ENCODE measurements at places on chromosomes 7 and 10. TPM values are rescaled to one million over a fixed set of nuclear protein-coding genes. Genes with fewer than 3 reads are reported as not detected.

DNA sequence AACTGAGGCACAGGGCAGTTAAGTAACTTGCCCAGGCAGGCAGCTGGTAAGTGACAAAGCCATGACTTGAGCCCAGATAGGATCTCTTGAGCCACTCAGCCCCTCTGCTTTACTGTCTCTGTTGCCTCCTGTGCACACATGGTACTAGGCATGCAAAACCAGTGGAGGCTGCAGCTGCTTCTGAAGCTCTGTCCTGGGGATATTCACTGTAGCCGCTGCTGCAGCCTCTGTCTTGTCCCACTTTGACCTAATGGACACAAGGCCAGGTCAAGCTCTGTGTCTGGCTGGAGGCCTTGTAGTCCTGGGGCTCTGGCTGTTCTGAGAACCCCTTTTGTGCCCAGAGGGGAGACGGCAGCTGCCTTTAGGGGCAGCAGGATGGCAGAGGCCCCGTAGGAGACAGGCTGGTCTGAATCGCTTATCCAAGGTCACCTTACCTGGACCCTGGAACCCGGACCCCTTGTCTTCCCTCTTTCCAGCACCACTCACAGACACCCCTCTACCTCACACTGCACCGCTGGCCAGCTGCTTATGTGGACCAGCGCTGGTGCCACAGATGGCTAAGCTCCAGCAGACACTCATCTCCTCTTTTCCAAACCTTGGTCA, 57.6 kb downstream of the TSPAN15 start:
- DNase-seq, result no peak

Gene DYDC2
- polyA plus RNA-seq, result not detected

- peak; percentile 91 for DNase-seq
Measured at GRCh38 chr10:63114031-63114814, 18.9 kb upstream of the NRBF2 start.

Gene AS3MT
- 11.3 TPM for polyA plus RNA-seq

DNA sequence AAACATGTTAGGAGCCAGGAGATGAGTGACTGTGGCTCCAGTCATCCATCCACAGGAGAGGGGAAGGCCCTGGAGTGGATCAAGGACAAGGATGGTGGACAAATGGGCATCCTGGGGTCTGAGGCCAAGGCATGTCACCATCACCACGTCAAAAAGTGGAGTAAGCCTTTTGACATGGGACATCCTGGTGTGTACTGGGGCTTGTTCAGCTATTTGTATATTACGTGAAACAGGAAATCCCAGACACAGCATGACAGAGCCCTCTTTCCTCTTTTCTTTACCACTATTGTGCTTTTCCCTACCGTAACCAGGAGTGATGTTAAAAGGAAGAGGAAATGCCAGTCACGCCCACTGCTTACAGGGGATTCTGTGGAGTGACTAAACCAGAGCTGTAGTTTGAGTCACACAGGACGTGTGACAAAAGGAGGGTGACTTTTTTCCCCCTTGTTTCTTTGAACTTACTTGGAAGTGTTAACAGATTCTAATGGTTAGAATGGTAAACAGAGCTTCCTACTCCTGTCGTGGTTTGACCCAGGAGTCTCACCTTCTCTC, 15.4 kb downstream of the ACSL5 start:
- no peak for DNase-seq

DNA sequence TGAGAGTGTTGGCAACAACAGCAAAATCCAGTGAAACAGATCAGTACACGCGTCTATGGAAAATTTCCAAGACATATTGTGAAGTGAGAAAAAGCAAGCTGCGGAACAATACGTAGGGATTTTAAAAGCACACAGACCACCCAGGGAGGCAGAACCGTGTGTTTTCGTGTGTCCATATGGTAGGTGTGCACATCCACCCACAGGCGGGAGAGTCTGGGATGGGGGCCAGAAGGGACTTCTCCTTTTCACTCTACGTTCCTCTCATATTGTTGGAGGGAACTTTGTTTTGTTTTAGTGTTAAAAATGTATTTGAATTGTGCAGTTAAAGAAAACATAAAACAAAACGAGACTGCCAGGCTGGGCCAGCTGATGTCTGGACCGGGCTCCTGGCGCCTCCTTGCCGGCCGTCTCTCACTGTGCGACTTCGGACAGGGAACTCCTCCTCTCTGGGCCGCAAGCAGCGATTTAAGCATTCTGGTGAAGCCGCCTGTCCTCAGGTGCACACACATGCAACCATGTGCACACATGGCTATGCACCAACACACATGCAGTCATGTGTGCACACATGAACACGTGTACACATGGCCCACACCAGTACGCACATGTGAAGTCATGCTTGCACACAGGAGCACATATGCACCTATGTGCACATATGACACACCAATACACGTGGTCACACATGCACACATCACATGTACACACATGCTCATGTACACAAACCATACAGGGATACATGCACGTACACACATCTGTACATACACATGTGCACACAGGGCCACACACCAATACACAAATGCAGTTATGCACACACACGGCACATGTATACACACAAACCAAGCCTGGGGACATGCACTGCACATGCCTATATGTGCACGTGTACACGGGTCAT, 141.1 kb downstream of the ELFN1 start:
- DNase-seq, result peak; percentile 54

All from muscle of arm (tissue), 14 donors.